ENCODE measurements at places on chromosomes 7 and 10. TPM values are rescaled to one million over a fixed set of nuclear protein-coding genes. Genes with fewer than 3 reads are reported as not detected.
A peak's percentile ranks its signal among the peaks of the same experiment; 100 is the strongest.

GRCh38 chr7:35823440-35823839 is 22.6 kb downstream of the SEPTIN7 start:
- H3K4me3 ChIP-seq = no peak overlapping the region
- H3K27ac ChIP-seq = no peak overlapping the region
- DNase-seq = no peak
- H3K27me3 ChIP-seq = no peaks in the 10 kb centered on the region

DNA sequence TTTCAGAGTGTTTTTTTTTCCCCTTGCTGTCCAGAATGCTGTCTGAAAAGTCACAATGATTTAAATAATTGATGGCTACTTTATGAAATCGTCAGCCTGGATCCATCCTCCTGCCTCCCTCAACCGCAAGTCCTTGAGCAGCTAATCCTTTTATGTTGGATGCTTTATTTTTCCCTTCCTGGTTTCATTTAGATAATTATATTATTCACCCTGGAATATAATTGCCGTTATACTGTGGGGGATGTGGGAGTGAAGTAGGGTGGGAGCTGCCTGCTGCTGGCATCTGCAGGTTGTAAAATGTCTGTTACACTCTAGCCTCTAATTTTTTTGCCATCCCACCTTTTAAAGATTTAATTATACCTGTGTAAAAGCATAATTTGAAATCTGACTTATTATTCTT is 290.5 kb upstream of the LRGUK start:
- no peak for DNase-seq
- no peaks in the 10 kb centered on the region for H3K4me1 ChIP-seq
- H3K36me3 ChIP-seq = no peaks in the 10 kb centered on the region
- H3K27me3 ChIP-seq = no peaks in the 10 kb centered on the region
- H3K27ac ChIP-seq = no peak overlapping the region
- no peak overlapping the region for H3K4me3 ChIP-seq

GNAT3 gene
- total RNA-seq = not detected

DNA sequence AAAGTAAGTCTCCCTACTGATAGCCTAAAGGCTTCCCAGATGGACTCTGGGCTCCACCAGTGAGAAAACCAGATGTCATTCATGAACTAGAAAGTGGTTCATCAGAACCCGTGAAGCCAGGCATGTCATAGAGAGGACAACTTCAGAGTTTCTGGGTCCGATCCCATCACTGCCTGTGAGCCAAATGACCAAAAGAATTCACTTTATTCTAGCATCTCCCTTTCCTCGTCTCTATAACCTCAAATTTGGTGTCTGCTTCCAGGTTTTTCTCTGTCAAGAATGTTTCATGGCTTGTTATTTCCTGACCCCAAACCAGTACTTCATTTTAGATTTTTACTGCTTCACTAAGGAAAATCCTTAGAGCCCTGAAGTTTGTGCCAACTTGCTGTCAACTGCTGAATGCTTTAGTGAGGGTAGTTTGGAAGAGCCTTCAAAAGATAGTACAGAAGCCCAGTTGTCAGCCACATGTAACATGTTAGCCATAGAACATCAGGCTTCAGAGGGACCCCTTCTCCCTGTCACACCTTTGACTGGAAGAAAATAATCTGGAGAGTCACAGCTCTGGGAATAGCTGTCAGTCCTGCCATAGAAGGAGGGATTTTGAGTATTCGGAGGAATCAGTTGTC is 34.0 kb downstream of the ITGB8 start:
- no peak for DNase-seq
- H3K4me3 ChIP-seq = no peak overlapping the region
- H3K4me1 ChIP-seq = no peaks in the 10 kb centered on the region
- H3K27me3 ChIP-seq = no peaks in the 10 kb centered on the region
- H3K36me3 ChIP-seq = no peaks in the 10 kb centered on the region

CFTR gene
- total RNA-seq = not detected

DNA sequence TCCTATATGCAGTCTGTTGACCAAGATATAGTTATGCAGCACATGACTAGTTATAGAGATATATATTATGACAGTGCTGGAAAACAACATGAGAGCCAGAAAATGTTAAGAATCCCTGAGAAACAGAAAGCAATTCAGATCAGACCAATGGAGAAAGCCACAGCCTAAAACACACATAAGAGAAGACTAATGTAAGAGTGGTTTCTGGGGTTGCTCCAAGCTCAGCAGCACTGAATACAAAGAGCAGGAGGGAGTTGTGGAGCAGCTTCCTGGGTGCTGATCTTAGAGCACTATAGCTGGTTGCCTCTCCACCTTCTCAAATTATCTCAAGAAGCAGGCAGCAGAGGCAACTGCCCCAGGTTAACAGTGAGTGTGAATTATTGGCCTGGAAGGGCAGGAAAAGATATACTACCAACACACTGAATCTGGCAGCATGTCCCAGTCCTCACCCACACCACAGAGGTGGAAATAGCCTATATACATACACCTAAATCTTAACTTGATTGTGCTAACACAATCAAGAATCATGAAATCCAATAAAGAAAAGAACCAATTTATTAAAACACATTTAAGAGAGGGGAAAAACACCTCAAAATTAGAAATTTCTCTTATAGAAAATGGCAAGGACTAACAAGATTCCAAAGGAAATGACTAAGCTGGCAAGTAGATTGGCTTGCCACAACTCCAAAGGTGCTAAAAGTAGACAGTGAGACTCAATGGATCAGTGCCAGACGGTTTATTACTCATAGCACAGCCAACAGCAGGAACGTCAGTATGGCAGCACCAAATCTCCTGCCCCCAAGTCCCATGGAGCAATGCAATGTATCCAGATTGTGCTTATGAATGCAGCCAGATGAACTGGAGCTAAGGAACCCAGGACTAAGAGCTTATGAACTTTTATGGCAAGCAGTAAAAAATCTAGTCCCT is 5.1 kb downstream of the PTTG1IP2 start:
- no peaks in the 10 kb centered on the region for H3K36me3 ChIP-seq
- DNase-seq = peak; percentile 64
- peaks cover 16% of the 10 kb centered on the region for H3K4me1 ChIP-seq

DNA sequence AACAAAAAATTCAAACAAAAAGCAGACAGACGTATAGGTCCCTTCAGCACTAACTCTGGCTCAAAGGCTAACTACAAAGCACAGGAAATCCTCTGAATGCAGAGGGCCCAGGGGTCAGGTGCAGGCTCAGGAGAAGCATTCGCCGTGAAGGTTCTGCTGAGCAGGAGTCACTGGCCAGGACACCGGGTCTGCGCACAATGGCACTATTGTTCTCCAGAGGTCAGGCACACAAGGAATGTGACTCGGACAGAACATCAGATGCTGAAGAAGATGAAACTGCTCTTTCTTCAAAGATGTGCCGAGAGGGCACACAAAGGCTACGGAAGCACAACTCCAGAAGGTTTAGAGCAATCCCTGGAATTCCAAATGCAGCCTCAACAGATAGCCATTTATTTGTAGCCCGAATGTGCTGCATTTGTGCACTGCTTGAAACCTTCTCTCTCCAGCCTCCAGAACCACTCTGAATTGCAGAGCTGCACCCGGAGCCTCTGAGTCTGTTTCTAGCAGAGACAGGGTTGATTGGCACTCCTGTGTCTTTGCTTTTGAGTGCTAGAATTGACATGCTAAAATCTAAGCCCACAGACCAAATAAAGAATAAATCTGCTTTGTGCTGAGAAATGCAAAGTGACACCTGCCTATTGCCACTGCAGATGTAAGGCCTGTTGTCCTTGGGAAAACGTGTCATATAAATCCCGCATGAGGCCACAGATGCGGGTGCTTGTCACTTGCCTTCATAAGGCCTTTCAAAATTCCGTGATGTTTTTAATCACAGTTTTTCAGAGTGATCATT is 85.4 kb upstream of the AFAP1L2 start:
- no peak overlapping the region for H3K4me3 ChIP-seq
- DNase-seq = no peak
- no peaks in the 10 kb centered on the region for H3K27me3 ChIP-seq
- no peak overlapping the region for H3K27ac ChIP-seq

GRCh38 chr7:12111422-12112405 is 99.4 kb upstream of the TMEM106B start:
- H3K27ac ChIP-seq = no peak overlapping the region
- H3K27me3 ChIP-seq = no peaks in the 10 kb centered on the region
- DNase-seq = peak; percentile 74
- H3K4me3 ChIP-seq = peak overlapping the region; percentile 65

- H3K4me1 ChIP-seq = no peaks in the 10 kb centered on the region
- no peak overlapping the region for H3K27ac ChIP-seq
- no peaks in the 10 kb centered on the region for H3K27me3 ChIP-seq
These were observed 6.7 kb downstream of the OR13A1 start for GRCh38 chr10:45308707-45309106.

- peaks cover 19% of the 10 kb centered on the region for H3K4me1 ChIP-seq
- DNase-seq = peak; percentile 44
- H3K4me3 ChIP-seq = no peak overlapping the region
- no peaks in the 10 kb centered on the region for H3K27me3 ChIP-seq
- no peak overlapping the region for H3K27ac ChIP-seq
- peaks cover 4% of the 10 kb centered on the region for H3K36me3 ChIP-seq
These were observed 230.8 kb downstream of the ELFN1 start for GRCh38 chr7:1900847-1901246.
